CD8-positive, alpha-beta memory T cell (primary cell): ENCODE measurements at places on chromosomes 5 and 9.
A peak's percentile ranks its signal among the peaks of the same experiment; 100 is the strongest.

- no peak for DNase-seq
- no peak overlapping the region for H3K27ac ChIP-seq
- H3K27me3 ChIP-seq, result no peaks in the 10 kb centered on the region
- H3K36me3 ChIP-seq, result peaks cover 6% of the 10 kb centered on the region
- no peak overlapping the region for H3K4me3 ChIP-seq
Measured at GRCh38 chr5:41763574-41763973, 106.7 kb downstream of the OXCT1 start.

DNA sequence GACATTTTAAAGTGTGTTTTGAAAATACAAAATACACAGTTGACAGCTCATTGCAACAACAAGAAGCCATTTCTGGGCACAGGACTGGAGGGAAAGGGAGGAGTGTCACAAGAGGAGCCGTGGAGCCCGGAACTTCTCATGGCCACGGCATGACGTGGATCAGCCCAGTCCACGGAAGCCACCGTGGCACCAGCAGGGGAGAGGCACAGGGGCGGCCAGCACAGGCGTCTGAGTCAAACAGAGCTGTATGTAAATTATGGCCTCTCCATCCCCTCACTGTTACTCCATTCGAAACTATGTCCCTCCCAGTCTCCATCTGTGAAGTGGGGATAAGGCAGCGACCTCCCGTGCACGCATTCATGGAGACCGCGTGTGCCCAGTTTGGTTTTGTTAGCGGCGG is 165.6 kb upstream of the IRX2 start:
- no peak overlapping the region for H3K27ac ChIP-seq
- DNase-seq, result no peak
- no peaks in the 10 kb centered on the region for H3K36me3 ChIP-seq
- H3K4me1 ChIP-seq, result no peaks in the 10 kb centered on the region
- no peaks in the 10 kb centered on the region for H3K27me3 ChIP-seq
- H3K4me3 ChIP-seq, result no peak overlapping the region

- H3K27ac ChIP-seq, result no peak overlapping the region
- no peaks in the 10 kb centered on the region for H3K36me3 ChIP-seq
- DNase-seq, result no peak
- no peaks in the 10 kb centered on the region for H3K4me1 ChIP-seq
- no peak overlapping the region for H3K4me3 ChIP-seq
- no peaks in the 10 kb centered on the region for H3K27me3 ChIP-seq
Measured at GRCh38 chr5:81214848-81215247, 18.3 kb upstream of the CKMT2 start.

DNA sequence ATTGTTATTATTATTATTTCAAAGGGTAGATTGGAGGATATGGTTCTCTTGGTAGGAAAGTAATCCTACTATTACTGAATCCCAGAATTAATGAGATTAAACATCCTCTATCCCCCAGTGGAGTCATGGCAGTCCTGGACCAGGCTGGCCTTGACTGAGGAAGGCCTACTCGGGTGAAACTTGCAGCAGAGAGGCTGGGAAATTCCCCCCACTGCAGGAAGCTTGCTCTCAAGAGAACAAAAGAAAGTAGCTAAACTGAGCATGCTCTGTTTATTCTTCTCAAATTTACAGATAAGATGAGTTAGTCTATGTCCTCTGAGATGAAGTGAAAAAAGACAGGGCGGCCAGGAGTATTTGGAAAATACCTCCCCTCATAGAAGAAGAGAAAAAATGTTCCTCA is 233.9 kb upstream of the RPS23 start:
- H3K27me3 ChIP-seq, result no peaks in the 10 kb centered on the region
- H3K4me3 ChIP-seq, result no peak overlapping the region

GRCh38 chr9:129838707-129839259 is 3.5 kb downstream of the USP20 start:
- H3K4me1 ChIP-seq, result peaks cover 69% of the 10 kb centered on the region
- H3K27me3 ChIP-seq, result no peaks in the 10 kb centered on the region
- H3K4me3 ChIP-seq, result peak overlapping the region; percentile 15
- H3K27ac ChIP-seq, result peak overlapping the region; percentile 48
- no peak for DNase-seq

- H3K27ac ChIP-seq, result no peak overlapping the region
- DNase-seq, result no peak
- H3K4me3 ChIP-seq, result no peak overlapping the region
- H3K36me3 ChIP-seq, result no peaks in the 10 kb centered on the region
- no peaks in the 10 kb centered on the region for H3K27me3 ChIP-seq
Measured at GRCh38 chr9:70525519-70525918, 111.1 kb upstream of the KLF9 start.

- DNase-seq, result no peak
- no peaks in the 10 kb centered on the region for H3K36me3 ChIP-seq
- H3K27me3 ChIP-seq, result no peaks in the 10 kb centered on the region
- no peaks in the 10 kb centered on the region for H3K4me1 ChIP-seq
- H3K27ac ChIP-seq, result no peak overlapping the region
Measured at GRCh38 chr9:37916471-37917312, 12.8 kb upstream of the SLC25A51 start.

GRCh38 chr9:14212697-14213420 is 101.1 kb downstream of the NFIB start:
- no peaks in the 10 kb centered on the region for H3K36me3 ChIP-seq
- no peak overlapping the region for H3K4me3 ChIP-seq
- no peak overlapping the region for H3K27ac ChIP-seq
- no peaks in the 10 kb centered on the region for H3K27me3 ChIP-seq
- DNase-seq, result no peak
- no peaks in the 10 kb centered on the region for H3K4me1 ChIP-seq

GRCh38 chr5:155867522-155868088 is 459.4 kb upstream of the SGCD start:
- no peak overlapping the region for H3K27ac ChIP-seq
- H3K4me1 ChIP-seq, result no peaks in the 10 kb centered on the region
- no peak overlapping the region for H3K4me3 ChIP-seq
- no peak for DNase-seq

GRCh38 chr5:105475401-105475800 is 1912.8 kb upstream of the NUDT12 start:
- H3K36me3 ChIP-seq, result no peaks in the 10 kb centered on the region
- H3K4me1 ChIP-seq, result no peaks in the 10 kb centered on the region
- DNase-seq, result no peak
- H3K27ac ChIP-seq, result no peak overlapping the region
- H3K4me3 ChIP-seq, result no peak overlapping the region
- H3K27me3 ChIP-seq, result no peaks in the 10 kb centered on the region

DNA sequence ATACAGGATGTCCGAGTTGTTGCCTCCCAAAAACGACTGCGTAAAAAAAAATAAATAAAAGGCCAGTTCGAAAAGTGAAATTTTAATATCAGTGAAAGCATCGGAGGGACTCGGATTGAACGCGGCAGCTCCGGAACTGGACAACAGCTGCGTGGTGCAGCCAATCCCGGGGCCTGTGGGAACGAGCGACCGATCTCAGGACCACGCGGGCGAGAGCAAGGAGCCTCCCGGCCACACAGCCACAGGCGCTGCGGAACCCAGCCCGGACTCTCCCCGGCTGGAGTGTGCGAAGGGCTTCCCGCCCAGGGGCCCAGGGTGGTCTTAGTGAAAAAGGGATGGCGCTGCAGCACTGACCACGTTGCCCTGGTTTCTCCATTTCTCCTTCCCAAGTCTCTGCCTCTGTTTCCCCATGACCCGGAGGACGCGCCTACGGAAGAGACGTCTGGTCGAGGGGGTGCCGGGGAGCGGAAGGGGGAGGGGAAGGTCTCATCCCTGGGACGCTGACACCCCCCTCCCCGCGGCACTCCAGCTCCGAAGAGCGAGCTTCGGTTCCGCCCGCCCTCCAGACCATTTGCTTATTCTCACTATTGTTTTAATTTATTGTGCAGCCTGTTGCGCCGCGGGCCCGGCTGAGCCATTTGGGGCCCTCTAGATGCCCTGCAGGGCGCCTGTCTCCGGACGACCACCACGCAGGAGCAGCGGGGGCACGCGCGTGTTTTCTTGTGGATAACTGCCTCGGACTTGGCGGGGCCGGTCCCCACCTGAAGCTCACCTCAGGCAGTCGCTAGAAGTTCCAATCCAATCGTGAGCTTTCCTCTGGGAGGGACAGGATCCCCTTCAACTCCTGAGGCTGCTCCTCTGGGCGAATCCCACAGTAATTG is 303.0 kb downstream of the PARP8 start:
- peaks cover 30% of the 10 kb centered on the region for H3K4me1 ChIP-seq
- H3K4me3 ChIP-seq, result no peak overlapping the region
- H3K27me3 ChIP-seq, result peaks cover 55% of the 10 kb centered on the region
- no peaks in the 10 kb centered on the region for H3K36me3 ChIP-seq

- no peaks in the 10 kb centered on the region for H3K36me3 ChIP-seq
- H3K27ac ChIP-seq, result no peak overlapping the region
- H3K27me3 ChIP-seq, result no peaks in the 10 kb centered on the region
- DNase-seq, result no peak
- H3K4me3 ChIP-seq, result no peak overlapping the region
Measured at GRCh38 chr9:137952976-137953666, 75.5 kb downstream of the CACNA1B start.

DNA sequence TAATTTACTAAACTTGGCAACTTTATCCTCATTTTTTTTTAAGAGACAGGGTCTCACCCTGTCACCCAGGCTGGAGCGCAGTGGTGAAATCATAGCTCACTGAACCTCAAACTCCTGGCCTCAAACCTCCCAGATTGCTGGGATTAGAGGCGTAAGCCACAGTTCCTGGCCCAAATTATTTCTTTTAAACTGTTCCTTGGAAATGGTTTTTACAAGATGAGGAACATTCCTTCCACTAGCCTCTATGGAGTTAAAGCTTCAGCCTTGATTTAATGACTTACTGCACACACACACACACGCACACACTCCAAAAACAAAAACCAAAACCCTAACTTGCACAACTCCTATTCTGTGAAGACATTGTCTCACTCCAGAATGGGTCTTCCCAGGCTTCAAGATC is 77.2 kb upstream of the TARS1 start:
- H3K4me1 ChIP-seq, result no peaks in the 10 kb centered on the region
- H3K36me3 ChIP-seq, result no peaks in the 10 kb centered on the region
- DNase-seq, result no peak
- H3K27me3 ChIP-seq, result no peaks in the 10 kb centered on the region

DNA sequence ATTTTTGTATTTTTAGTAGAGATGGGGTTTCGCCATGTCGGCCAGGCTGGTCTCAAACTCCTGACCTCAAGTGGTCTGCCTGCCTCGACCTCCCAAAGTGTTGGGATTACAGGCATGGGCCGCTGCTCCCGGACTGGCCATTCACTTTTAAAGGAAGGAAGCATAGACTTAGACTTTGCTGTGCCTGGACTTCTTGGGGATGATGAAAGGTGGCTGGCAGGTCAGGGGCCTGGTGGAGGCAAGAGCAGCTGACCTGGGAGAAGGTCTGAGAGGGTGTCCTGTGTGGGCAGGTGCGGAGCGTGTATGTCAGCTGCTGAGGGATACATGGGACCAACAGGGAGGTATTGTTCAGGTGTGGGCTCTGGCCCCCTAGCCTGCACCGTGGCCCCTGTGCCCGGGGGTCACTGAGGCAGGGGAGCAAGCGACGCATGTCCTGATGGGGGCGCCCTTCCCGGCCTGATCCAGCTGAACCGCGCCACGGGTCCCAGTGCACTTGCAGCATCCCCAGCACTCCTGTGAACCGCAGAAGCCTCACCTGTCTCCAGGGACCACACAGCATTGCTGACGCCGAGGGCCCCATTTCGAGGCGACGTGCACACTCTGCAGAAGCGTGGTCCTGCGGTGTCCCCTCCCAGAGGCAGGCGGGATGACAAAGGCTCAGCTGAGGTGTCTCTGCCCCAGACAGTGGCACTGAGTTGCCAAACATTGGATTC is 23.1 kb downstream of the NDUFS6 start:
- no peaks in the 10 kb centered on the region for H3K4me1 ChIP-seq
- DNase-seq, result no peak
- no peak overlapping the region for H3K4me3 ChIP-seq
- no peaks in the 10 kb centered on the region for H3K36me3 ChIP-seq
- no peak overlapping the region for H3K27ac ChIP-seq
- no peaks in the 10 kb centered on the region for H3K27me3 ChIP-seq

- H3K27me3 ChIP-seq, result no peaks in the 10 kb centered on the region
- no peaks in the 10 kb centered on the region for H3K36me3 ChIP-seq
Measured at GRCh38 chr9:71001780-71002386, 119.5 kb downstream of the TRPM3 start.

GRCh38 chr9:135075234-135076142 is 12.0 kb upstream of the OLFM1 start:
- H3K36me3 ChIP-seq, result no peaks in the 10 kb centered on the region
- H3K4me3 ChIP-seq, result no peak overlapping the region
- no peak overlapping the region for H3K27ac ChIP-seq

- no peaks in the 10 kb centered on the region for H3K36me3 ChIP-seq
- H3K4me3 ChIP-seq, result no peak overlapping the region
- DNase-seq, result no peak
- no peaks in the 10 kb centered on the region for H3K4me1 ChIP-seq
Measured at GRCh38 chr9:119412399-119412798, 43.2 kb upstream of the BRINP1 start.

DNA sequence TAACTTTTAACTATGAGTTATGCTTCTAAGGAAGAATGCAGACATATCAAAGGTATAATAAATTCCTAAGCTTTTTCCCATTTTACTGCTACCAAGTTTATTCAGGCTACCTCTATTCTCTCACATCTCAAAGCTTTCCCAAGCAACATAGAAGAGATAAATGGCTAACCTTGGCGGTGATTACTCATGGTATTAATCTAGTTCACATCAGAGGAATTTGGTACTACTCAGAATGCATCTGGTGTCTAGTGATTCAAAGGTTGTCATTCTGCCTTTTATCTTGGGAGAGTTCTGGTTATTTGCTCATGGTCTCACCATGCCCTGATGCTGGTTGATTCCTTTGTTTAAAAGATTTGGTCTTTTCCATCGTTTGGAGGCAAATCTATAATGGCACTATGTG is 182.7 kb downstream of the TAF11L14 start:
- no peak for DNase-seq
- H3K27ac ChIP-seq, result no peak overlapping the region
- no peak overlapping the region for H3K4me3 ChIP-seq
- no peaks in the 10 kb centered on the region for H3K4me1 ChIP-seq
- no peaks in the 10 kb centered on the region for H3K27me3 ChIP-seq

DNA sequence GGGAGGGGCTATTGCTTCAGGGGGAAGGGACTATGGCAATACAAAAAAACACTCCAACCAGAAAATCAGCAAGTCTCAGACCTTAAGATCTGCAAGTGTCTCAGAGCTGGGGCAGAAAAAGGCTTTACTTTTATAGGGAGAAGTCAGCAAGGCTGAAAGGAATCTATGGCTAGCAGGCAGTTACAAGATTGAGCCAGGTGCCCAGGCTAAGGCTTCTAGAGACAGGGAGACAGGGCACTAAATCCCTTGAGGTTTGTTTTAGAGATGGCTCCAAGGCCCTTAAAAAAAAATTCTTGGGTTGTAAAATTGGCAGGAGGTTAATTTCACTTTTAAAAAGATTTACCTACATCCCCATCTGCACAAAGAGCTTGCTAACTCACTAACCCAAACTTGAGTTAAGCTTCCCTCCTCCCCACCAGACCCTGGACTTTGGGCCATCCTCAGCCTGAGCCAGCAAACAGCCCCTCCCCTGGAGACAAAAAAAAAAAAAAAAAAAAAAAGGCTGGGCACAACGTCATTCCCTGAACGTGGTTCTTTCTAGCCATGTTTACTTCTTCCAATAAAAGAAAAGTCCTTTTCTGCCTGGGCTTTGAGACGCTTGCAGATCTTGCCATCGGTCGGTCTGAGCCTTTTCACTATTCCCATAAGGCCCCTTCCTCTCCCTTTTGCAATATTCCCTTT is 17.9 kb downstream of the NIPAL4 start:
- H3K36me3 ChIP-seq, result no peaks in the 10 kb centered on the region
- H3K27me3 ChIP-seq, result no peaks in the 10 kb centered on the region
- H3K27ac ChIP-seq, result no peak overlapping the region
- H3K4me3 ChIP-seq, result no peak overlapping the region

GRCh38 chr5:95274011-95274410 is 10.9 kb downstream of the MCTP1 start:
- no peaks in the 10 kb centered on the region for H3K36me3 ChIP-seq
- no peak overlapping the region for H3K4me3 ChIP-seq
- no peaks in the 10 kb centered on the region for H3K27me3 ChIP-seq
- no peak for DNase-seq
- no peak overlapping the region for H3K27ac ChIP-seq
